IMR-90 (cell line): ENCODE measurements at places on chromosomes 4 and X.
A peak's percentile ranks its signal among the peaks of the same experiment; 100 is the strongest.

GRCh38 chr4:152459326-152459725 lies 76.6 kb downstream of the FBXW7 start:
- DNase-seq: no peak

DNA sequence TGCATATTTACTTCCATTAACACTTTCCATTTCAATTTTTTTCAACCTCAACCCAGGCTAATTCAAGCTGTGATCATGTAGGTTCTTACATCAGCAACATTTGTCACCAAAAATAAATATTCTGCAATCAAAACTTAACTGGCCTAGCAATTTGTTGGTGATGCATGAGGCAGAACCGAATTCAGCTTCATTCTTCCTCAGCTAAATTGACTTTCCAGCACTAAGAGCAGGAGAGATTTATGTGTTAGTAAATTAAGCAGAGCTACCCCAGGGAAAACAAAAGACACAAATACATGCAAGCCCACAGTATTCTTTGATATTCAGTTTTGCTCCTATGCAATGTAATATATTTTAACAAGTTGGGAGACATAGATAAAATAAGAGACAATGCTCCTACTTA lies 208.7 kb upstream of the NDST3 start:
- DNase-seq: no peak

DNA sequence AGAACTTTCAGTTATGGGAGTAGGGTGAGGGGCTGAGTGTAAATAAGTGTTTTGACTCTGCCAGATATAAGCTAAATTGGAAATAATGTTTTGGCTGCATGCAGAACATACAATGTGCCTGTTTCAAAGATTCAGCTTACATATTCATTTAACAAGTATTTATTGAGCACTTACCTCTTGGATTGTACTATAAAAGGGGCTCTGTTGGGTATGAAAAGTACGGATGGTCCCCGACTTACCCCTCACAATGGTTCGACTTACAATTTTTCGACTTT lies 799 bp upstream of the AIFM1 start:
- no peak for DNase-seq

GRCh38 chrX:1661048-1661921 lies 46.4 kb downstream of the ASMT start:
- DNase-seq: no peak

DNA sequence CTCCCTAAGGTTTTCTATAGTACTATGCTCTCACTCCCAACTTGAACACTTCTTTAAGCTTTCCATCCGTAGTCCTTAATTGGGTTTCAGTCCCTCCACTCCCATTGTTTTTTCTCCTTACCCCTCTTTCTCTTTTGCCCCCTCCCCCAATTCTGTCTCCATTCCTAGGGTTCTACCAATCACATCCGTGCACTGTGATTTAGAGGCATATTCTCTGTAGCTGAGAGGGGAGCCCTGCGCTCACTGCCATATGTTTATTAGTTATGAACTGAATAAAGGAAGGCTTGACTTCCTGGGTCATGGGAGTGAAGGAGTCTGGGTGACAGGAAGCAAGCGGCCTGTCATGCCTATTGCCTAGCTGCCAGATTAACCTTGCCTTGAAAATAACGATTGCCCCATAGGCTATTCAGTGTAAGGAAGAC lies 471 bp downstream of the MCTS1 start:
- peak; percentile 33 for DNase-seq

GRCh38 chrX:8939322-8939721 lies 94.6 kb downstream of the FAM9B start:
- no peak for DNase-seq

- DNase-seq: no peak
Measured at GRCh38 chrX:133454491-133454914, 39.2 kb upstream of the GPC4 start.

DNA sequence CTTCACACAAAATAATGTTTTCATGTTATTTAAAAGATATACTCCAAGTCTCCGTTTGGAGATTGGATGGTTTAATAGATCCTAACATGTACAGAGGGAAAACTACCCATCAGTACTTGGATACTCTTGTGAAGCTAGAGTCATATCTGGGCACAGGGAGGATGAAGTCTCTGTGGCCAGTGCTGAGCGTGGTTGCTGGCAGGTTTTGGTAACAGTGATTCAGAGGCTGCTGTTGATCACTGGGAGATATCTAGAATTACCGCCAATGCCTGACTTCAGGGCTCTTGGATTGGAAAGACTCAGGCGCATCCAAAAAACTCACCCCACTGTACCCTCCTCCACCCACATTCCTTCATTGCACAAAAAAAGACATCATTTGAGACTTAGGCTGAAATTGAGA lies 107.2 kb upstream of the PGRMC2 start:
- peak; percentile 36 for DNase-seq

DNA sequence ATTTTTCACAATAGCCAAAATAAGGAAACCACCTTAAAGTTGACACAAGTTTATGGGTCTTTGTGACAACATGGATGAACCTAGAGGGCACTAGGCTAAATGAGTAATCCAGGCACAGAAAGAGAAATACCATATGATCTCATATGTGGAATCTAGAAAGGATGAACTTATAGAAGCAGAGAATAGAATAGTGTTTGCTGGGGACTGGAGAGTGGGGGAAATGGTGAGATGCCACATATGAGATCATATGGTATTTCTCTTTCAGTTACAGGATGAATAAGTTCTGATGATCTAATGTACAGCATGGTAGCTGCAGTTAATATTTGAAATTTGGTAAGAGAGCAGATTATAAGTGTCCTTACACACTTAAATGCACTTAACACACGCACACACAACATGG lies 35.9 kb downstream of the F8A2 start:
- DNase-seq: no peak

DNA sequence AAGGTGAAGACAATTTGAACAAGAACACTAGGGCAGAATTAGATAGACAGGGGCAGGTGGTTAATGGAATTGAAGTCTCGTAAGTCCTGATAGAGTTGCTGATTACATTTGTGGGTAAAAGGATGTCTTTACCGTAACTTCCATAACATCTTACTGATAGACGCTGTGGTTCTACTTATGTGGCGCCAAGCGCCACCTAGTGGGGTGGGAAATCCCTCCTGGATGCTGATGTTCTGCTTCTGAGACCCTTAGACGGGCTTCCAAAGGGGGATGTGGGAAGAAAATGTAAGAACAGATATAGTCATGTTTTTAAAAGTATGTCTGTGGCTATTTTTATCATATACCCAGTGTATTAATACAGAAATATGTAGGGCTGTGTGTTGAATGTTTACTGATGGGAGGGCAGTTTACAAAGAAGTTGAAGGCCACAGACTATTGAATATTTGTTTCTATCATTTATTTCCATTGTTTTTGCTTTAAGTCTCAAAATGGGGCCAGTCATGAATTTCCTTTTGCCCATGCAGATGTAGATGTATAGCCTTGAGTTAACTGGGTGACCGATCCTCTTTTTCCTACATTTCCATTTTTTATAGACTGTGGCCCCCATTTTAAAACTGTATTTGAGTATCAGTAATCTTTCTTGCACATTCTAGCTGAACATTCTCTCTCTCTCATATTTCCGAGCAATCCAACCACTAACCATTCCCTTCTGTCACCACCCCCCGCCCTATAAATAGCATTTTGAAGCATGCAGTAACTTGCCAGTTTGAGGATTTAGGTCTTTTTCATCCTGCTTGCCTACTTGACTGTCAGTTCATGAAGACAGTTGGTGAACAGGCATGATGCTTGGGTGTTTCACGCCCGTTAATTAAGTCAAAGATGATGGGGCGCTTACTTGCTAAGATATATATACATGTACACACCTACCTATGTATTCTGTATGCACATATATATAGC lies 12.1 kb upstream of the TLR8 start:
- DNase-seq: peak; percentile 18
